ENCODE measurements at places on chromosomes 4 and X.

GRCh38 chrX:15854080-15854655 lies 445 bp downstream of the AP1S2 start:
- peak; percentile 19 for DNase-seq

DNA sequence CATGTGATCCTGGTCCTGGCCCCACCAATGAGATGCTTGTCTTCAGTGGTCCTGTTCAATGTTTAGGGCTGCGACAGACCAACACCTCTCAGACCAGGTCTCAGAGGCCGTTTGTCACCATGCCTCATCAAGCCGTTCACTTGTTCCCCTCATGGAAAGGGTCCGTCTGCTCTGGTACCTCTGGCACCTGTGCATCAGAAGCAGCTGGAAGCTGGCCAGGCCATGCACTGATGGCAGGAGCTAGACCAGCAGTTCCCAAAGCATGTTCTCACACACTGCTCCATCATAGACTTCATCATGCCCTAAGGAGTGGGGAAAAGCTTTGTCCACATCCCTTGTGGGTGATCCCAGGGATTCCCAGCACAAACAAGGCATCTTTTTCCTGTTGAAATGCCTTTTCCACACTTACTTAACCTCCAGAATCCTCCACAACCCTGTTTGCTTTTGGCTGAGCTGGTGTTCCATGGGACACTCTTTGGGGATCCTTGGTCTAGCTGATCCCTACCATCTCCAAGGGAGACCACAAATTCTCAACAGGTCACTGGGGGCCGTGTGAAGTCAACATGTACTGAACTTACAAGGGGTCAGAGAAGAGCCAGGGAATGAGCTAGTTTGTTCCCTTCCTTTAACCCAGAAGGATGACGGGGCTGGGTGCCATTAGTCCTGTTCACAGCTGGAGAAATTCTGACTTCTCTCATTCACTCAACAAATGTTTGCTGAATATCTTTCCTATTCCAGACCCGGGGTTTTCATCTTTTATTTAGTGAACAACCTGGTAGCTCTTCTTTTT lies 21.8 kb downstream of the SH3TC1 start:
- no peak for DNase-seq

- peak; percentile 18 for DNase-seq
Measured at GRCh38 chrX:80807606-80807991, 2.1 kb downstream of the BRWD3 start.

DNA sequence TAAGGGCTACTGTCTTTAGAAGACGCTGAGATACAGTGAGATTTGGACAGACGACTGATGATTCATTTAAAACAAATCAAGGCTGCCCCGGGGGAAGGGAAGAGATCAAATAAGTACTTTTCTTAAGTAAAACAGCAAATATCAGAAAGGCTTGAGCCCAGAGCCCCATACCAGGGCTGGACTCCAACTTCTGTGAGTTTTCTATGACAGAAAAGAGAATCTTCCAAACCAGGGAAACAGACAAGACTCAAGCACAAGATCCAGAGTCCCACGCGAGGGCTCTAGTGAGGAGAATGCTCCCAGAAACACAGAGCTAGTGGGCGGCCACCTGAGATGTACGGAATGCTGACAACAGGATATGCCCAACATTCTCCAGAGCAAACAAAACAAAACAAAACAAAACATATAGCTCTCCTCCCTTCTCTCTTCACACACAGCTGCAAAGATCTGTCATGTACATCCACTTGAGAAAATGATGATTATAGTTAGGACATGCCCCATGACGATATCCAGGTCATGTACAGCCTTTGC lies 13.1 kb downstream of the ACSL1 start:
- DNase-seq: peak; percentile 56

DNA sequence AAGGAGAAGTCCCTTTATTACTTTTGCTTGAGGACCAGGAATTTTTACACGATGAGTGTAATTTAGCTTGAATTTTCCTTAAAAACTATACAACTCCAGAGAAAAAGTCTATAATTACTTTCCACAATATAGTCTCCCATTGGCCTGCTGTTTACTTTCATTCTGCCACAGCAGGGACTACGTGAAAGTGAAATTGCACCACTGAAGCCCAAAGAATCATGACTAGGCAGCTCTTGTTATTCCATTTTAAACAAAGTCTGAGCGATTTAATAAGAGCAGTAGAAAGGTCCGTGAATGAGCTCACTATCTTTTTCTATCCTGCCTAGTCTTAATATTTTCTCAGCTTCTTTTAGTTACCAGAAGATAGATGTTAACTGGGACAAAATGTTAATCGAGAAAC lies 68.6 kb downstream of the ADGRG4 start:
- DNase-seq: no peak

- DNase-seq: peak; percentile 37
Measured at GRCh38 chr4:186144946-186145569, 40.6 kb downstream of the FAM149A start.

DNA sequence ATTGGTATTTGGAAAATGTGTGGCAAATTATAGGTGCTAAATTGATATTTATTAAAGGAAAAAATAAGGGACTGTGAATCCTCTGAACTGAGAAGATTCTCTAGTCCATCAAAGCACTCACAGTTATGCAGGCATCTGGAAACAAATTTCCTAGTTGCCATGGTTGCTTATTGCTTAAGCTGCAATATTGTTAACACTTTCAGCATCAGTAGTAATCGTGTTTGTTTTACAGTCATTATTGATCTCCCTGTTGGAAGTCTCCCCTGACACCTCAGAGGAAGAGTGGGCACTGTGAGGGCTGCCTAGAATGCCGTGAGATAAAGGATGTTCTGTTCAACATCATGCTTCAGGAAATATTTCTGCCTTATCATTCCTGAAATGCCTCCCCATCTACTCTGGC lies 2004.3 kb upstream of the ADGRL3 start:
- no peak for DNase-seq

GRCh38 chrX:25003066-25003849 lies 12.5 kb downstream of the ARX start:
- no peak for DNase-seq

DNA sequence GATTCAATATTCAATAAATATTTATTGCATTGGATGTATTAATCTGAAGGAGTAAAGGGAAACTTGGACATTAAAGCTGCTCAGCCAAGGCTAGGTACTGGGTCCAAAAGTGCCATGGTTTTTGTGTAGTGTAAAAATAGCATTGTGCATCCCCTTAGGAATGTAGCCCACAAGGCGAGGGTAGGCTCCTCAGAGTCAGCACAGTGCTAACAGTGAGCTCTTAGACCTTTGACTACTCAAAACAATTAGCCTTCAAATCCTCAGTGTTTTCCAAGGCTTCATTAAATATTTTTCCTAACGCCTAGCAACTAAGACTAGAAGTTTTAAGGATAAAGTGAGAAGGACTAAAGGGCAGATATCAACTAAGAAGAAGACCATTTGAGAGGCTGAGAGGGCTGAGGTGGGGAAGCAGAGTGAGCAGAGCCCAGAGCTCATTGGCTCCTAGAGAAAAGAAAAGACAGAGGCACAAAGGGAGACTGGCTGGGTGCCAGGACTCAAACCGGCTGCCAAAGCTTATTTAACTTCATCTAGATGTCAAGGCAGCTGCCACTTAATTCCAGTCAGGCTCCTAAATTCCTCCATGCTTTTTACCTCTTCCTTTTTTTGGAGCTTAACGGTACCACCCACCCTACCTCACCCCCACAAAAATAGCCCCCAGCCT lies 17.0 kb downstream of the PRKG2 start:
- no peak for DNase-seq

DNA sequence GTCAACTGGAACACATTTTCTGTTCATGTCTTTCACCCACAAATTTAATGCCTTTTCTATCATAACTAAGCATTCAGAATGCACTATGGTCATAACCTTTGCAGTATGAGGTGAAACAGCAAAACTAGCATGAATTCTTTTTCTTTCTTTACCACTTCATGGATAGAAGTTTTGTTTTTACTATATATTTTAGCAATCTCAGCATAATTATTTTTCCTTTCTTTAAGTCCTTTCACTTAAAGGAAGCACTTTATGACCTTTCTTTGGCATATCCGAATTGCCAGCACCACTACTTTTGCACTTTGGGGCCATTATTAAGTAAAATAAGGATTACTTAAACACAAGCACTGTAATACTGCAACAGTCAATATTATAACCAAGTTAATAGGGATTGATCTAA lies 115.1 kb upstream of the DKK2 start:
- no peak for DNase-seq

- no peak for DNase-seq
Measured at GRCh38 chr4:4390046-4390445, 3.1 kb downstream of the NSG1 start.

DNA sequence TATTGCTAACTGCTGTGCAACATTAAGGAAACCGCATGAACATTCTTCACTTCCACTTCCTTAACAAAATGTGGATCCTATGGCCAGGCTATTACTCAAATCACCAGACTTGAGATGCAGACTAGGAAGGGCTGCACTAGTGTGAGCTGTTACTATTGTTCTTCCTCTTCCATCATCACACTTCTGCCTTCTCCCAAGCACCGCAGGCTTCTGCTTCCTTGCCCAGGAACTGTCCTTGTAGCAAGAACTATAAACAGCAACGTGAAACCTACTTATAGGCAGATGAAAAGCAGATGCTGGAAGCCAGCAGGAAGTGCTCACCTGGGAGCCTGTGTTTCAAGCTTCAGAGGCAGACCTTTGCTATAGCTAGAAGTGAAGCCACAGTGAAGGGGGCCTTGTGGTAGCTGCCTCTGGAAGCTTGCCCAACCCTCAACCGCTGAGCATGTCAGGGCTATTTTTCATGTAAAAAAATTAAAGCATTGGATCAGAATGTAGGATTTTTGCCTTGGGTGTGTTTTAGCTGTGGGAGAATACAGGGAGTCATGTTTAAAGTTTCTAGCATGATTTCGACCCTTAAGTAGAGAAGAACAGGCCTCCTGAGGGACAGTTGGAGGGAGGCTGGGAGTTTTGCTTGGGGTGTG lies 43.9 kb downstream of the CLNK start:
- no peak for DNase-seq

- peak; percentile 93 for DNase-seq
Measured at GRCh38 chr4:145735347-145735675, 55.4 kb downstream of the C4orf51 start.

DNA sequence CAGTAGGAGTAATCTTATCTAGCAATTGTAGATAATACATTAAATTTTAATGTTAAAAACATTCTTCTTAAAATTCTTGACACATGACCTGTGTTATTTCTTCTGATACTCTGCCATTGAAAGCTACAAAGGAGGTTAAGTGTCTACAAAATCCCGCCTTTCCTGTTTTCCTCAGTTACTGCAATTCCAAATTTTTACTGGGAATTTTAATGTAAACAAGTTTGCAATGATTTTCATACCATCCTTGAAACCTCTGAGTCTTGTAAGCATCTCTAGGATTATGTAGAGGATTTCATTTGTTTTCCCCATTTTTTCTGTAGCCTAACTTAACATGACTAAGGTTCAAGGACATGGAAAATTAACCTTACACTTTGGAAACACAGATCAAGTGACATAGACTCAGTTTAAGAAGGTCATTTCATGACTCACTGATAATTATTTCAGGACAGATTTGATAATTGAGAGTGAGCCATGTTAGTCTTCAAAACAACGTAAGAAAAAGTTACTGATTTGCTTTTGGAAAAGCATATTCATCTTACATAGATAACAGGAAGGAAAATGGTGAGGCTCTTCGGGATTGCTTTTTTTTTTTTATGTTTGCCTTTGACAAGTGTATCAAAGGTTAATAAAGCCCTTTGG lies 39.6 kb upstream of the PDLIM5 start:
- DNase-seq: no peak

- DNase-seq: peak; percentile 88
Measured at GRCh38 chr4:8440492-8441311, at the start of the genes ACOX3 and TRMT44. TSS of gene ACOX3 (minus strand) at chr4:8440723. CDS start at chr4:8416521, 24,202 bp downstream. TSS of gene TRMT44 (plus strand) at chr4:8440777. CDS start at chr4:8440823, 46 bp downstream.

DNA sequence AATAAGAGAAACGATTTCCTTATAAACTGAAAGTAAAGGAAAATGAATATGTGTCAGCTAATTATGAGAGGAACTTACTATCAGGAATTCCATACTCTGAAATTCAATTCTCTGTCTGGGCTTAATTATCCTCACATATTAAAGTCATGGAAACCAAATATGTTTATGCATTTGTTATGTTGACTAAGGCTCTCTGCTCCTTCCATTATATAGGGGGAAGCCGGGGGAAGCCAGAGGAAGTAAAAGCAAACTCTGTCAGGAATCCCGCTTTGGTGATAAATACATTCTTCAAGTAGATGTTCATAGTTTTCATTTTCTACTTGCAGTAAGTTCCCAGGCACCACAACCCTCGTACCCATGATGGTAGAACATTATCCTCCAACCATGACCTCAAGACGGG lies 142.8 kb upstream of the VCX2 start:
- DNase-seq: no peak

GRCh38 chrX:17743913-17744312 lies 6.6 kb downstream of the SCML1 start:
- DNase-seq: no peak

DNA sequence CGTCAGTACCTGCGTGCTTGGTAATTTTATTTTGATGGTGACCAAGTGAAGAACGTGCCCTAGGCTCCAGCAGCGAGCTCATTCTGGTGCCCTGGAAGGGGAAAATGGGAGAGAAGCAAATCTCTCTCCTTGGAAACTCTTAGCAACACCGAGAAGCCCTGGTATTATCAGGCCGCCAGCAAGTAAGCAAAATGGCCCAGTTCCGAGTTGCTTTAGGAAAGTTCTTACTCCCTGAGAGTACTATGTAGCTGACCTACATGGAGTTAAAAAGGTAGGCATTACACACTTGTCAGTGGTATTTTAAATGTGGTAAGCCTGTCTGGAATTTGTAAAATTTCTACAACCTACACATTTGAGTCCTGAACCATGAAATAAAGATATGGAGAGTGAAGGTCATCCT lies 146.4 kb downstream of the CPEB2 start:
- no peak for DNase-seq

DNA sequence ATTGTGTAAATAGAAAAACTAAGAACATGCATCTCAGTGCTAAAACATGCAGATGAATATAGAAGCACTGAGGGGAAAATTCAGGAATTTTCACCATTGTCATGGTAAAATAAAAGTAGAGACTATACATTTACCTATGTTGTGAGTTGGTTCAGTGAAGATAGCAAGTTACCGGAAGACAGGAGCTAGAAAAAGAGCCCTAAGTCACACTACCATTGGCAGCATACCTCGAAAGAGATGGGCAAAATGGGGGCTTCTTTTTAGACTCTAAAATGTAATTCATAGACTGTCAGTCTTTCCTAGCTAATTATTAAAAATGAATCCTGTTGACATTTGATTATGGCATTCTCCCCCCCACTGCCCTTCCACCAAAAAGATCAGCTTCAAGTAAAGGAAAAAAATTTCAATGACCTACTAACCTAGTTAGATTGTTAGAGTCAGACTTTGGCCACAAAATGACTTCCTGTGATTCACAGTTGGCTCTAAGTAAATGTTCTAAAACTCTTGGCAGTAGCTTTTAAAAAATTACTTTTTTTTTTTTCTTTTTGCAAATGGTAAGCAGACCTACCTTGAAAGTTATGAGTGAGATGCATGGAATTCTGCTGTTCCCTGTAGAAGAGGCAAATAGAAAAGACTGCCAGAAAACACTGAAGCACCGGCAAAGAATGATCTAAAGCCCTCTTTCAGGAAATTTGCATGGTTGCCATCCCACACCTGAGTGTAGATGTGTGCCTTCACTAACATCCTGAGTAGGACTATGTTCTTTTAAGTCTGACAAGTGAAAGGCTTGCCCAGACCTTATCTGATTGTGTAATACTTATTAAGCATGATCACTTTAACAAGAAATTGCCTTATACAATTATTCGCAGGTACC lies 26.4 kb upstream of the ARSJ start:
- peak; percentile 68 for DNase-seq

- DNase-seq: peak; percentile 44
Measured at GRCh38 chr4:183256756-183257385, 63.2 kb downstream of the CLDN22 start.

- no peak for DNase-seq
Measured at GRCh38 chr4:147381749-147382148, 99.1 kb upstream of the EDNRA start.

Data from LHCN-M2 (cell line).